ENCODE measurements at places on chromosomes 4 and X. TPM values are rescaled to one million over a fixed set of nuclear protein-coding genes. Genes with fewer than 3 reads are reported as not detected.

Gene NRK
- 4.3 TPM for total RNA-seq

DNA sequence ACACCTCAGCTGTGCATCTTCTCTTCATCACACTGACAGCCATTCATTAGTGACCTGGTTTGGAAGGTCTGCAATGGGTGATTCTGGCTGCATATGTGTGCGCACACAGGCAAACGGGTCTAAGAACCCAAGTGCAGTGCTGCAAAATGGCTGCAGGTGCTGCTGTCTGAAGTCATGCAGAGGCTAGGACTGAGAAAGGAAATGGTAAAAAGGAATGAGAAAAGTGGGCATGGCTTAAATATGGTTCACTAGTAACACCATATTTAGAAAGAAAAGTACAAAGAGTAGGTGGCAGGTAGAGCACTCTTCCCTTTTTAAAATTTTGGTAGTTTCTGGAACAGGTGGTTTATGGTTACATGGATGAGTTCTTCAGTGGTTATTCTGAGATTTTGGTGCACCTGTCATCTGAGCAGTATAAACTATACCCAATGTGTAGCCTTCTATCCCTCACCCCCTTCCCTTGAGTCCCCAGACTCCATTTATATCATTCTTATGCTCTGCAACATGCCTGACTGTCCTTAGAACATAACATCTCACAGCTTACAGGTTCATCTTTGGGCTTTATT lies 78.4 kb downstream of the CCNG2 start:
- no peak for DNase-seq

DNA sequence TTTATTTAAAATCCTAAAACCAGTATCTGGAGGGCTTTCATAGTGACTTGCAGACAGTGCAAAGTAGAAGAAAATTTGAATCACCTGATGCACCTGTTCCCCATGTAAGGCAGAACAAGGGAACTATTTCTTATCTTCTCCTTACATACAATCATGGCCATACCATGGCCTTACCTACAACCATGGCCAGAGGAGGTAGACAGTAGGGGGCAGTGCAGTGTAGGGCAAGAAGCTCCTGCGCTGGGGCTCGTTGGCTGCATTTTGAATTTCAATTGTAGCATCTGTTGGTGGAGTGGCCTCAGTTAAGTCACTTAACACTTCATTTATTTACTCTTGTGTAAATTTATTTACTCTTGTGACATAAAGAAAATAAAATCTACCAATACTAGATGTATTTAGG lies 33.0 kb downstream of the GALNTL6 start:
- peak; percentile 37 for DNase-seq

DNA sequence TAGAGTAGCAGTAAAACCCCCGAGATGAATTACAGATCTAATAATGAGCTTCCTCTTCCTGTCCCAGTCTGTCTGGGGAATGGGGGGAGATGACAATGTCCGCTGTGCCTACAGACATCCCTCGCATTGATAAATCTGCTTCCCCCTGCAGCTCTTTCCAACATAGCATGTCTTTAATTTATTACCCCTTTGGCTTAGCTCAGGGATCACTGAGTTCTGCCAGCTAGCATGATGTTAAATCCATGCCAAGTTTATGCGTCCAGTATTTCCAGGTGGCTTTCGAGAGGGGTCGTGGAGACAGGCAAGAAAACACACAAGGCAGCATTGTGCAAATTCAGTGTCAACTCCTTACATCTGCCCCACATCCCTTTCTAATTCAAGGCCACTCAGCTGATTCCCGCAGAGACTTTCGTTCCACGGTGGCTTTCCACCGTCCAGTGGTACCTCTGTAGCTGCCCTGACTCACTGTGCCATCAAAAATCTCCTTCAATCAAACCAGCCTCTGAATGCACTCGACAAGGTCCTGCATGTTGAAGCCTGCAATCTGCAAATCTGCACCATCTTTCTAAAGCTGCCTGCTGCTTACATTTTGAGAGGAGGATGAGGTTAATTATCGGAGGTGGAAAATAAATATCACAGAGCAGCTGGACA lies 75.1 kb downstream of the MXRA5 start:
- no peak for DNase-seq

Gene IL2
- 3.4 TPM for total RNA-seq
